Pulmonary artery endothelial cell (primary cell): ENCODE measurements at places on chromosomes 12 and 14.

DNA sequence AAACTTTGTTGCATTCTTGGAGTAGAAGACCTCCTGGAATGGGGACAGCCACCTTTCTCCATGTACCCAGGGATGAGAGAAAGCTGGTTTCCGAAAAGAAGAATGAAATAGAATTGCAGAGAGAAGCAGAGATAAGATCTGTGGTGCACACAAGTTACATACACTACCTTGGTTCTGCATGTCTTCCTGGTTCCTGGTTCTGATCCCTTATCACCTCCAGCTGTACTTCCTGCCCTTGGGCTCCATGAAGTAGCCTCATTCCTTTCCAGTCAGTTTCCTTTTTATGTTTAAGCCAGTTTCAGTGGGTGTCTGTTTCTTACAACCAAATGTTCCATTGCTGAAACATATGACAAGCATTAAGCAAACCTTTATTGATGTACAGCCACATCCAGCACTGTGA, 69.3 kb downstream of the FBXW8 start:
- peak; percentile 7 for DNase-seq

GRCh38 chr14:59195912-59196311, 7.4 kb downstream of the DAAM1 start:
- no peak for DNase-seq

DNA sequence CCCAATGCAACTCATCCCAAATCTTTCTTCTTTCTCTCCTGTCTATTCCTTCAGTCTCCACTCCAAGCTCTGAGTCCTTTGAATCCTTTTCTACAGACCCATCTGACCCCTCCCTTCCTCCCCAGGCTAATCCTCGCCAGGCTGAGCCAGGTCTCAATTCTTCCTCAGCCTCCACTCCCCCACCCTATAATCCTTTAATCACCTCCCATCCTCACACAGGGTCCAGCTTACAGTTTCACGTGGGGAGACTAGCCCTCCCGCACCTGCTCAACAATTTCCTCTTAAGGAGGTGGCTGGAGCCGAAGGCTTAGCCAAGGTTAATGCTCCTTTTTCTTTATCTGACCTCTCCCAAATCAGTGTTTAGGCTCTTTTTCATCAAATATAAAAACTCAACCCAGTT, 63.8 kb downstream of the MOK start:
- no peak for DNase-seq

DNA sequence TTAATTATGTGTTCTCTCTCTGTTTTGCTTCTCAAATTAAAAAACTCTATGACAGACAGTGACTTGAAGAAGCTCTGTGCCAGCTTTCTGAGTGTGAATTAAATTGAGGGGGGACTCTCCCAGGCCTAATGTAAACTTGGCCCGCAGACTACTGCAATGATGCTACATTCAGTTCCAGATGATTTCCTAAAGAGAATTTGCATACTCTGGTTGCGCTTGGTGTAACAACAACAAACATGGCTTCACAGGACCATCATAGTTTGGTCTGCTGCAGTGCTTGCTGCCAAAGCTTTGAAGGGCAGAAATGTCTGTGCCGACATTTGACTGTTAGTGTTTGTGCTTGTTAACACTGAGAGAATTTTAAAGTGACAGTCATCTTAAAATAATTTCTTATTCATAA, 25.0 kb downstream of the CFAP54 start:
- no peak for DNase-seq

GRCh38 chr12:94228488-94228907, 80.1 kb downstream of the PLXNC1 start:
- DNase-seq: no peak

DNA sequence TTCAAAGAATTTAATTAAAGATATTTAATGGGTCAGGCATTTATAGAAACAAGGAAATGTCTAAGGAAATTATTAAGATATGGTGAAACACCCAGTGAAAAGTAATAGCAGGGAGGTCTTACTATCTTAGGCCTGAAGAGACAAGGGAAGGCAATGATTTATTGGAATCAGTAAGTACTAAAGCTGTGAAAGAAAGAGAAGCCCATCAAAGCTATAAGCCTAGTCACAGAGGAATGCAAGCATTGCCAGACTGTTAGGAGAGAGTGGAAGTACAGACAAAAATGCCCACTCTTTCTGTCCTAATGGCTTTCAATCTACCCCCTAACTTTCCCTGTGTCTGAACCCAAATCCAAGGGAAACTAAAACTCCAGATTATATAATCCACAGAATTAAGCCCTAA, 69.2 kb upstream of the PIK3C2G start:
- DNase-seq: no peak

DNA sequence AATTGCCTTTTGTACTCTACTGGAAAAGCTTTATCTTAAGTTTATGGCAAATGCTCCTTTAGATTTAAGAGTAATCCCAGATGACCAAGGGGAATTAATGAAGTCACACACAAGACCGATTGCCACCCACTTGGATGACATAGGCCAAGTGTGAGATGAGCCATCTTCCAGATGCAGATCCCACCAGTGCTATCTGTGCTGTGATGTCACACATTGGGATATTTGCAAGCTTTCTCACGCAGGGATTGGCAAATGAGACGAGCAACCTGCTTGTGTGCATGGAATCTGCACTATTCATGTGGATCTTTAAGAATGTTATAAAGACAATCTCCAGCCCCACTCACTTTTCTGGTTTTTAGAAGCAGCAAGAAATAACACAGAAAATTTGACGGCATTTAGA, 602.1 kb upstream of the TMEM132C start:
- no peak for DNase-seq

GRCh38 chr14:36515105-36515593, 4.9 kb downstream of the NKX2-1 start:
- DNase-seq: no peak

DNA sequence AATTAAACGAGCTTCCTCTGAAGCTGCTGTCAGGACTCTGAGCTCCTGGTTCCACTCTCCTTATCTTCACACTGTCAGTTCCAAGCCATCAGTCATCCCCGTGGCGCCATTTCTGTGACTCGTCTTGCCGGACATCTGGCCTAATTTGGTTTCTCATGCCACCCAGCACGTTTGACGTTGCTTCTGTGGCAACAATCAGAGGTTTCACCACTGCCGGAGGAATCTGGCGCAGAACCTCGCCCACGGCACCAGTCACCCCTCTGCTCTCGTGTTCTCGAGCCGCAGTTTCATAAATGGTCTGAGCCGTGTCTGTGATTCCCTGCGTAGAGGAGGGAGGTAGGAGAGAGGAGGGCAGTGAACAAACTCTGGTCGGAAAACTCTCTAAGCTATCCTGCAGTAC, 29.7 kb downstream of the BDKRB1 start:
- no peak for DNase-seq

DNA sequence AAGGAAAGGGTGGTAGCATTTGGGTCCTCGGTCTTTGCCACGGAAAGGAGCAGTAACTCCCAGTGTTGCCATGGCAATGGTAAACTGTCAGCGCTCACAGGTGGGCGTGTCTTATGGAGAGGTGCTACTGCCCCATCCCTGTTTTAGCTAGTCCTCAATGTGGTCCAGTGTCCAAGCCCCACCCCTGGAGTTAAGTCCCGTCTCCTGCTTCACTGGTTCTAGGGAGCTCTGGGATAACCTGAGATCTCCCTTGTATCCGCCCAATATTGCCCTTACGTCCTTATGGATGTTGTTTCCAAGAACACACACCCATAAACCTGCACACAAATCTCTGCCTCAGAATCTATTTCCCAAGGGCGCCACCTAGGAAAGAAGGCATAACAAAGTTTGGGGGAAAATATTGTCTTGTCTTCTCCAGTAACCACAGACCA, 64.2 kb downstream of the SPRING1 start:
- no peak for DNase-seq

DNA sequence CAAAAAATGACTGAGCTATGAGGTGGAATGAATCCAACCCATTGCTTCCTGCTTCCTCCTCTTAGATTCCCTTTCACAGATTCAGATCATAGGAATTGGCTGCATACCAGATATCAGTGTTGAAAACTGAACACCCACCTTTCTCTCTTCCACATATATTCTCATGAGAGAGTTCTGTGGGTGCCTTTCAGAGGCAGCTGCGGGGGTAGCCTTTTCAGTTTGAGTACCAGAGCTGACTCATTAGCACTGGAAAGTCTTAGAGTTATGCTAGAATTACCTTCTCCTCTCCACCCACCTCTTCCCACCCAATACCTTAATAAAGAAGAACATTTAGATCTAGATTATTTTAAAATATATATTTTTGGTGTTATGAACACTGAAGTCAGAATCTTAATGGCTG, 495.4 kb upstream of the SEL1L start:
- no peak for DNase-seq

DNA sequence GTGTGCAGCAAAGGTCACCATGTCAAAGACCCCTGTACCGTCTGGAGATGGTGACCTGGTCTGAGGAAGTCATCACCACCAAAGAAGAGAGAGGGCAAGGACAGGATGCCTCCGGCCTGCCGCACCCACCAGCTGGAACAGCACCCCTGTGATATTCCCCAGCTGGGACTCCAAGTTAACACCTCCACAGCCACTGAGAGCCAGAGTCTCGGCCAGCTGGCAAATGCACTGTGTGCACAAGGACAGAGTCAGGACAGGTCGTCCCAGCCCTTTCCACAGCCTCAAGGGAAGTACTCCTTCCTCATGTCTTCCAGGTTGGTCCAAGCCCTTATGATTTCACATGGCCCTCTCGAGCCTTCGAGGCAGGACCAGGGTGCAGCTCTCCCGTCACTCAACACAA, 19.3 kb upstream of the FKBP4 start:
- DNase-seq: no peak

- no peak for DNase-seq
Measured at GRCh38 chr14:89293314-89293916, 123.6 kb downstream of the FOXN3 start.

- no peak for DNase-seq
Measured at GRCh38 chr12:104462931-104463339, 6.2 kb downstream of the CHST11 start.

DNA sequence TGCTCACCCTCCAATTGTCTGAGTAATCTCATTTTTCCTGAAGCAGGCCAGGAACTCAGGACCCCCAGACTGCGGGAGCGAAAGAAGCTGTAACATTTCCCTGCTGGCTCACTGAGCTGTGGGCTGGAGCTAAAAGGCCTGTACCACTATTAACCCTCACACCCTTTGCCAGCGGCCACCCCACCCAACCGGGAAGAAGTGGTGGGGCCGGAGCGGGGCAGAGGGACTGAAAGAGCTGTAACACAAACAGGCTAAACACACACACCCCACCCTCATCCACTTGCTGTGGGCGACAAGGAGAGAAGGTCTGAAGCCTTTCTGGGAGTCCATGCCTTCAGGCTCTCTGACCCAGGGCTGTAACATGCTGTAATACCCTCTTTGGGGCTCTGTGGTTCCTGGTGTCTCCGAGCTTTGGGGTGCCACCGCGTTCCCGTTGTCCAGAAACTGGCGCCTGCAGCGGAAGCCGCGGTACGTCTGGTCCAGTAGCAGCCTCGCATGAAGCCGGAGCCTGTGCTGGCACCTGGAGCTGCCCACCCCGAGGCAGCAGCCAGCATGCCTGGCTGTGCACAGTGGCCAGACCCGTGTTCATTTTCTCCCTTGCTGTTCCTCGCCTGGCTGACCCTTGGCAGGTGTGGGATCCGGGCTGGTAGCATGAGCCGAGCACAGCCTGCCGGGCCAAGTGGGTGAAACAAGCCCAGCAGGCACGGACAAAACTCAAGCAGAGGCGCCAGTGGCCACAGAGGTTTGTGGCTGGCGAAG, 345.5 kb upstream of the MGAT4C start:
- no peak for DNase-seq

- DNase-seq: no peak
Measured at GRCh38 chr14:52494444-52494843, 57.9 kb downstream of the TXNDC16 start.

DNA sequence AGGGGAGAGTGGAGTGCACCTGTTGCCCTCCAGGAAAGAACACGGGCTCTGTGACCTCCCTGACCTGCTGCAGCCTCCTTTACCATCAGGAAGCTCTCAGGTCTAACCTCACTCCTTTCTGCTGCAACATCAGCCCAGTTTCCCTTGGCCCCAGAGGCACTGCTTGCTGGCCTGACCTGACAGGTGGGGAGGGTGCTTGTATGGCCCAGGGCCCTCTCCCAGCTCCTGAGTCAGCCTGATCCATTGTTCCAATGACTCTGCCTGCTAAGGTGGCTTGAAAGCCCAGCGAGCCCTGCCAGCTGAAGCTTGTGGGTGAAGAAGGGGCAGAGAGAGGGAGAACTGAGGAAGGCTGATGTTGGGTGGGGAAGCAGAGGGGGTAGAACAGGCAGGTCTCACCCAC, 13.2 kb upstream of the KRT78 start:
- DNase-seq: no peak

DNA sequence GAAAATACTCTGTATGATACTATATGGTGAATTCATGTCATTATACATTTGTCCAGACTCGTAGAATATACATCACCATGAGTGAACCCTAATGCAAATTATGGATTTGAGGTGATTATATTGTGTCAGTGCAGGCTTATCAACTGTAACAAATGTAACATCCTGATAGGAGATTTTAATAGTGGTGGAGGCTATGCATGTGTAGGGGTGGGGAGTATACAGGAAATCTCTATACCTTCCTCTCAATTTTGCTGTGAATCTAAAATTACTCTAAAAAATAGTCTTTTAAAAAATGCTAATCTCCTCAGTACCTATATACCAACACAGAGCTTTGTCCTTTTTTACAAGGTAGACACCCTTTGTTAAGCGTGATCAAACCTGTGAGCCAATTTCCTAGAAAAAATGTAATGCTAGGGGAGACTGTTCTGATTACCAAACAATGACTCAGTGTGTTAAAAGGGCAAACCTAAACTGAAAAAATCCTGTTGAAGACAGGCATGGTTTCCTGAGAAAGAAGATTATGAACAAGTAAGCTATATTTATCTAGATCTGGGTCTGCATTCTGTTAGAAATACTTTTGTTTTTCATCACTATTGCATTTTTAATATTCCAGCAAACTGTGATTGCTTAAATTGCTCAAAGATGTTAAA, 170.9 kb downstream of the DUSP6 start:
- DNase-seq: peak; percentile 70

- DNase-seq: no peak
Measured at GRCh38 chr12:11870041-11870451, 200.7 kb upstream of the BCL2L14 start.

DNA sequence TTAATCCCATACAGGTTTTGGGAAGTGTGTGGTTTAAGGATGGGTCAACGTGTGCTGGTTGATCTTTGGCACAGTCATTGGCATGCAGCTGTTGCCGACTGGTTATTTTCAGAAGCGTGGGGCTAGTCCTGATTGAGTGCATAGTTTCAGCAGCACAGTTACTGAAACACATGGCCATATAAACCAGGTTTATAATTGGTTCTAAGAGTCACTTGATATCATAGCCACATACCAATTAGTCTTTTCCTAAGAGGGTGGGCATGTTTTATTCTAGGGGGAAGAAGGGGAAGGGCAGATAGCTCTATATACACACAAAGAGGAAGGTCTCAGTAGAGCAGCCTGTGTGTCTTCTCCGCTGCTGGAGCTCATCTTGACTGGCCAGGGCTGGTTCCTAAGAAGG, 11.0 kb upstream of the RPS6KL1 start:
- no peak for DNase-seq

DNA sequence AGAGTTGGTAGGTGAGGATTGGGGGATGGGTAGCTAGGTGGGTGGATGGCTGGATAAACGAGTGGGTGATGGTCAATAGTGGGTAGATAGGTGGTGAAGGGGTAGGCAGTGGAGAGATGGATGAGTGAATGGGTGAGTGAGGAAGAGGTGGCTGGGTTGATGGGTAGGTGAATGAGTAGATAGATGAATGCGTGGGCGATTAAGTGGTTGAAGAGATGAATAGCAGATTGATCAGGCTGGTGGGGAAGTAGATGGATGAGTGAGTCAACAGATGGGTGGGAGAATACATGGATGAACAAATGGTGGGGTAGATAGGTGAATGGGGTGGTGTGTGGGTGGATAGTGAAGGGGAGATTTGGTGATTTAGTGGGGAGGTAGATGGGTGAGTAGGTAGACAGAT, 51.1 kb downstream of the SYNE3 start:
- DNase-seq: no peak

GRCh38 chr12:6962285-6963015, 8.0 kb downstream of the PHB2 start:
- DNase-seq: no peak
